AG09319 (cell line): ENCODE measurements at places on chromosomes 2 and 18.
A peak's percentile ranks its signal among the peaks of the same experiment; 100 is the strongest.

- no peak for DNase-seq
Observed at GRCh38 chr2:88561646-88562388, 65.4 kb downstream of the EIF2AK3 start.

DNA sequence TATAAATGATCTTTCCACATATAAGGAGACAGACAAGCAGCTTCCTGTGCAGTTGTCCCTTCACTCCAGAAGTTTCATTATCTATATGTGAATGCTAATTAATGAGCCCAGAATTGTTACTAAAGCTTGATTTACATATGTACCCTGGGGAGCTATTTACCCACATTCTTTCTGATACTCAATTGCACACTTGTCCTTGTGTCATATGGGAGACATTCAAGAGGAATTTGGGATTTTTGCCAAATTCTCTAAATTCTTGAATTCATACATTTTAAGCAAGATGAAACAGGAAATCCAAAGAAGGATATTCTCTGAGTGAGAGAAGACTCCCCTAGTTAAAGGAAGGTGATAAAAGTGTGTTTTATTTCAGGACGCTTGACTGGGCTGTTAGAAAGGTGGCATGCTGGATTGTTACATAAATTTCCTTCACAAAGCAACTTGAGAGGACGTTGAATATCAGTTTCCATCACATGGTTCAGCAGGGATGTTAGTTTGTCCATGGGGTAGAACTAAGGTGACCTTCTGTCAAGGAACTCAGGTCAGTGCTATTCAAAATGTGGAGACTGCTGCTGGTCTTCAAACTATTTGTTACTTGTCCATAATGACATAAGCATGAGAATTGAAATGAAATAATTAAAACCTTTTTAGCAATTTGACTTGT, 368.2 kb downstream of the IRS1 start:
- DNase-seq = no peak

DNA sequence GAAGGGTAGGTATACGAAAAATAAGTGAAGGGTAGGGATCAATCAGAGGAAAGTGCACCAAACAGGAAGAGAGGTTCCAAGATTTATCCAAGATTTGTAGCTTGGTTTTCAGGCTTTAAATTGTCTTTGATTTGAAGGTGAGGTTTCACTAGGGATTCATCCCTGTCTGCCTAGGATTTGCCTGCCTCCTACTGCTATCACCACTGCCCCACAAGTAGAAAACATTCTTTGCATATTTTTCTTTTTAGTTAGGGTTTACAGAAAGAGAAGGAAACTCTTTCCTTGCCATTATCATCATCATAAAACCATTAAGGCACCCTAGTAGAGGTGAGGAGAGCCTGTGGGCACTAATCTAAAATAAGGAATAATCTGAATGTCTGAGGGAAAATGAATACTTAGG, 45.8 kb upstream of the TANC1 start:
- no peak for DNase-seq

DNA sequence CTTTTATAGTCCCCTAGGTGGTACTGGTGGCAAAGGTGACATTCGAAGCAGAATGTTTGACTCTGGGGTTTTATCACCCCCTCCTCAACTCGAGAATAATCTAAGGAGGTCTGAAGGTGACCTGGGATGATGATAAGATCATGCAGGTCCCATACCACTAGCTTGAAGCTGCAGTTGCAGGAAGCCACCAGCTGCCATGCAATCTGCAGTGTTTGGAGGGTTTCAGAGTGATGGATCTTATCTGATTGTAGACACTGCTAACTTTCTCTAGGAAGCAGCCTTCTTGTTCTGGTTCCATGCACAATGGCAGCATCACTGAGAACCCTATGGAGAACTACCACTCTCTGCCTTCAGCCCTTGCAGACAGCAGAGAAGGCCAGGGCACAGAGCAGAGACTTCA, 59.4 kb upstream of the LRPPRC start:
- DNase-seq = no peak

- no peak for DNase-seq
Observed at GRCh38 chr2:231457101-231457500, 7.2 kb downstream of the NCL start.

DNA sequence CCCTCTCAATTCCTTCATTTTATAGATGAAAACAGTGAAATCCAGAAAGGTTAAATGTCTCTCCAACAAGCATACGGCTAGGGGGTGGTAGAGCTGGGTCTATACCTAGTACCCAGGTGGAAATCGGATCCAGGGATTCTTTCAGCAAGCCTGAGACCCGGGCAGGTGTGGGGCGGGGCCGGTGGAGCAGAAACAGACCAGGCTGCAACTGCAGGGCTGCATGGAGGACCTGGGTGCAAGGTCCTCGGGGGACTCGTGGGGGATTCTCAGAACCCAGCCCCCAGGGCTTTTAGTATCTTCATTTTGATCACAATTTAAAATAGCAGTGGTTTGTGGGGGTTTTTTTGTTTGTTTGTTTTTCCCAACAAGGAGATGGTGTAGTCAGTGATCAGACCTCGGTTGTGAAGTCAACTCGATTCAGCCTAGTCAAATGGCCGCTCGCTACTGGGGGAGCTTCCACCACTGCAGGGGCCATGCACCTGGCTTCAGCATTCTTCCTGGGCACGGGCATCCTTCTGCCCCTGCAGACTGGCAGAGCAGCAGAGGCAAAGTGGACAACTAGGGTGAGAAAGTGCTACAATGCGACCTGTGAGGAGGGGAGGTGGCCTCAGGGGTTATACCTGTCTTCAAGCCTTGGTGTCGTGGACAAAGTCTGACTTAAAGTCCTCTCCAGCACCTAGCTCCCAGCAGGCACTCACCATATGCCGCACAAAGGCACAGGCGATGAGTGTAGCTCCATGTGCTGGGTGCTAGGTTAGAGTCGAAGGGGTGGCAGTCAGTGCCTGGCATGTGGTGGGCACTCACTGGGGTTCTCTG, 46.3 kb downstream of the GORASP2 start:
- DNase-seq = no peak

DNA sequence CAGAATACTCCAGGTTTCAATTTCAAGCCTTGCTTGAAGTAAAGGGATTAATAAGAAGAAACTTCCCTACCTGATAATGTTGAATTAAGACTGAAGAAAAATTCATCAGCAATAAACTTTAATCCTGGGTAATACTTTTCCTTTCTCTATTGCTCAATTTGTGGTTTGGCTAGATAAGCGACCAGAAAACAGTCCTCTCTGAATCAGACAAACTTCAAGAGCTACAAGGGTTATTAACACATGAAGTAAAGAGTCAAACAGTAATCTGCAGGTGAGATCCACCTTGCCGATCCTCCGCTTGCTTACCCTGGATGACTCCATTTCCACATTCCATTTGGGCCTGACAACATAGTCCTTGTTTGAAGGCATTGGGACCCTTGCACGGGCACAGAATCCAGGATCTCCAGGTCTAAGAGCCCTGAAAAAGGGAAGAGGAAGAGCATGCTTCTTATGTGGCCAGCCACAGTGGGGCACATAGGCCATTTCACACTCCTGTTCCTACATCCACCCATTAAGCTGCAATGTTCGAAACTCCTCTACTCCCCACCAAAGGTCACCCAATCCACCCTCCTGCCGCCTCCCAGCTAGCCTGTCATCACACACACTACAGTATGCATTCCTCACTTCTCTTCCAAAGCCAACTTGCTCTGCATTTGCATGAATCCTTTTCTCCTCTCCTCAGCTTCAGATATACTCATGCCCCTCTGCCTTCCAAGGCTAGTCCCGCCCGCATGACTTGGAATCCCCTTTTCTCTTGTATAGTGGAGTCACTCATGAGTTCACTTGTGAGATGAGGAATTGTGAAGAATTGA, 39.8 kb downstream of the IWS1 start:
- DNase-seq = no peak

DNA sequence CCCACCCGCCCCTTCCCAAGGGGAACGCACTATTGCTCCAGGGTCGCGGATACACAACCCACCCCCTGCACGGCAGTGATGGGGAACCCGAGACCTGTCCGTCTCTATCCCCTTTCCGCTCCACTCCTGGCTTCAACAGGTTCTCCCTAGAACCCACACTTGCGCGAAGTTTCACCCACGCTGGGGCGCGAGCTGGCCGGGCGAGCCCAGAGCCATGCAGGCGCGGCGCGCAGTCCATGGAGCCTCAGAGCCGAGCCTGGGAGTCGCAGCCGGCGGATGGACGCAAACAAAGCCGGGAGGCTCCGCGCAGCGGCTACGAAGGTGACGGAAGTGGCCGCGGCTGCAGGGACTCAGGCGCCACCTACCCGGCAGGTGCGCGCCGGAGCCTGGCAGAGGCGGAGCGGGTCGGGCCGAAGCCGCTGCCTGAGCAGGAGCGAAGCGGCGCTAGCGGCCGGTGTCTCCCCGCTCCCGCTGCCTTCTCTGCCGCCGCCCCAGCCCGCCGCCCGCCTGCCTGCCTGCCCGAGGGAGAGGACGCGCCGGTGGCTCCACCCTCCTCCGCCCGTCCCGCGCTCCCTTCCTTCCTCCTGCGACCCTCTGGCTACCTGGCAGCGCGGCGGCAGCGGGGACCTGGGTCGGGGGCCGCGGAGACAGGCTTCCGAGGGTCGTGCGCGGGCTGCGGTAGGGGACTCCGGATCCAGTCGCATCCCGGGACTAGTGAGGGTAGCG, 14.0 kb downstream of the ALPG start:
- no peak for DNase-seq

- no peak for DNase-seq
Observed at GRCh38 chr2:62215306-62216064, 19.6 kb downstream of the B3GNT2 start.

DNA sequence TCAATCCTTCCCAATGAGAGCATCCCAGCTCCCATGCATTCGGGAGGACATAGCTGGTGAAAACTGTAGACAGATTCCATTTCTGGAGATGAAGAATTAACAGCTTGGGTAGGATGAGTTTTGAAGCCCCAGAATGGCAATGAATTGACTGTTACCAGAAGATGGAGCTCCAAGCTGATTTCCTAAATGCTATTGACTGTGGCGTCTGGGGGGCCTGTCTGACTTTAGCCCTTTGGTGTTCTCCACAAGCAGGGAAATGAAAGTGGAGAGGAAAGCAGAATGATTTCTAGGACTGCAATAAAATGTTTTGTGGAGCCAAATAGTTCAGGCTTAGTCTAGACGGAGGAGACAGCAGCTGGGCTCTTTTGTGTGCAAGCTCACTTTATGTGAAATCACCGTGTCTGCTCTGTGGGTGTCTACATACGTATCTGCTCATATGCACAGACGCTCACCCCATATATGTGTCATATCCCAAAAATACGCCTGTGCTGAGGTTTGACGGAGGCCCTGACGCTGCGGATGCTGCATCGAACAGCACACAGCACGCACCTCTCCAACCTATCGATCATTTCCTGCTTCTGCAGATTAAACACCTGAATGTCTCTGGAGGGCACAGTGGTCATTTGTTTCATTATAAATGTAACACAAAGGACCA, 166.4 kb upstream of the PXDN start:
- no peak for DNase-seq

GRCh38 chr2:180161415-180161814, 154.3 kb upstream of the CWC22 start:
- no peak for DNase-seq

GRCh38 chr18:13217466-13217961, 1.0 kb upstream of the LDLRAD4 start:
- DNase-seq = no peak

DNA sequence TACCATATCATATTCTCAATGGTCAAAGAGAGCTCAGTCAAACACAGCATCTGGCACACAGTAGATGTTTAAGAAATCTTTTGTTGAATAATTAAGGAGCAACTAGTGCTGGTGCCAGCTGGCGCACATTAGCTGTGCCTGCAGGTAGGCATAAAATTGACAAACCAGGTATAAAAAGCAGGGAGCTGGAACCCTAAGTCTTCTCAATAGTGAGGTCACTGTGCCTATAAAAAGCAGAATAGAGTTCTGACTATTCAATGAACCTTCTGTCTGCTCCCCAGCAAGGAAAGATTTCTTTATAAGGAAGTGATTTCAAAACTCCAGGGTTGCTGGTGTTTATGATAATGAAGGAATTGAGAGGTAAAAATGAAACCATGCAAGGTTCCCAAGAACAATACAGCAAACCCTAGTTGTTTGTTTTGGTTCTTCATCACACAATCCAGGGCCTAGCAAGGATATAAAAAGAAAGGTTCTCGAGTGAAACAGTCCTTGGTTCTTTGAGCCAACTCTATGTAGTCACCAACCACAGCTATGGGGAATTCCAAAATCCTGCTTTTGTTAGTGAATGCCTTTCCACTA, 76.1 kb downstream of the THADA start:
- DNase-seq = peak; percentile 77

DNA sequence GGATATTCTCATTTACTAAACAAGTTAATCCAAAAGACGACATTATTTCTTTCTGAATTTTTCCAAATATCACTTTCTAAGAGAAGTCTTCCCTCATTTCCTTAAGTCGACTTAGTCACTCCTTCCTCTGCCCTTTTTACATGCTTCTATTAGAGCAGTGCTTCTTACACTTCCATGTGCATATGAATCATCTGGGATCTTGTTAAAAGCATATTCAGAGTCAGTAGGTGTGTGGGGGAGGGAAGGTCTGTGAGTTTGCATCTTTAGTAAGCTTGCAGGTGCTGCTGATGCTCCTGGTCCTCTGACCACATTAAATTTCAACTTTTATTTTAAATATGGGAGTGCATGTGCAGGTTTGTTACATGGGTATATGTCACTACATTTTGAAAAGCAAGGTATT, 582.6 kb downstream of the NRXN1 start:
- no peak for DNase-seq

GRCh38 chr2:105840933-105841332, 96.2 kb downstream of the NCK2 start:
- no peak for DNase-seq

DNA sequence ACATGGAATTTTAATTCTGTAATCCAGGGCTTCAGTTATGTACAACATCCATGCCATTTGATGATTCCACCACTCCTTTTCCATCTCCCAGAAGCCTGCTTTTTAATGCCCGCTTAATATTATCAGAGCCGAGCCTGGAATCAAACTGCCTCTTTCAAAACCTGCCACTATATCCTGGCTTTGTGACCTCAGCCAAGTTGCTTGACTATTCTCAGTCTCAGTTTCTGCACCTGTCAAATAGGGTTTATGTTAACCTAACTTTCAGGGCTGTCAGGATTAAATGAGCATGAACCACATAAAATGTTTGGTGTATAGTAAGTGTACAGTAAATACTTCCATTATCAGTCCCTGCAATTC, 108.7 kb downstream of the XRCC5 start:
- no peak for DNase-seq

DNA sequence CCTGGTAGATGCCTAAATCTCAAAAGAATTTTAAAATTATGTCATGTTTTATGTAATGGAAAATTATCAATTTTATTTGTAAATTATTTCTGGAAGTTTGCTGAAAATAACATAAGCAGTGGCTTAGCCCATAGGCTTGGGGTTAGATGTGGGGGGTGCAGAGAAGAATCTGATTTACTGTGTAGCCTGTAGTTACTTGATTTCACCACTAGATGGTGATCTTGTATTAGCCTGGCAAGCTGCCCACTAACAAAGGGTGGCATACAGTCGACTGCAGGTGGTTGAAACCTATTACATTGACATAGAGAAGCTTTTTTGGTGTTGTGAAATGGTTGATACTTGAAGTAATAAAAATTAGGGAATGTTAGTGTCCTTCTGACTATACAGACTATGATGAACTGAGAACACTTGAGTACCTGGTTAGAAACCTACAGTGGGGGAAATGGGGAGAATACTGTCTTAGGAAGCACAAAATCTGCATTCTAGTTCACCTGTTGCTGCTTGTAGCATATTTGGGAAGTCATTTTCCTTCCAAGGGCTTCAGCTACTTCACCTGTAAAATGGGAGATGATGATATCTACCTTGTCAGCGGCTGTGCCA, 191.0 kb upstream of the LHCGR start:
- no peak for DNase-seq
